ENCODE measurements at places on chromosomes 7 and 10.
A peak's percentile ranks its signal among the peaks of the same experiment; 100 is the strongest.

- DNase-seq, result no peak
Measured at GRCh38 chr10:87875929-87876571, 12.6 kb downstream of the PTEN start.

DNA sequence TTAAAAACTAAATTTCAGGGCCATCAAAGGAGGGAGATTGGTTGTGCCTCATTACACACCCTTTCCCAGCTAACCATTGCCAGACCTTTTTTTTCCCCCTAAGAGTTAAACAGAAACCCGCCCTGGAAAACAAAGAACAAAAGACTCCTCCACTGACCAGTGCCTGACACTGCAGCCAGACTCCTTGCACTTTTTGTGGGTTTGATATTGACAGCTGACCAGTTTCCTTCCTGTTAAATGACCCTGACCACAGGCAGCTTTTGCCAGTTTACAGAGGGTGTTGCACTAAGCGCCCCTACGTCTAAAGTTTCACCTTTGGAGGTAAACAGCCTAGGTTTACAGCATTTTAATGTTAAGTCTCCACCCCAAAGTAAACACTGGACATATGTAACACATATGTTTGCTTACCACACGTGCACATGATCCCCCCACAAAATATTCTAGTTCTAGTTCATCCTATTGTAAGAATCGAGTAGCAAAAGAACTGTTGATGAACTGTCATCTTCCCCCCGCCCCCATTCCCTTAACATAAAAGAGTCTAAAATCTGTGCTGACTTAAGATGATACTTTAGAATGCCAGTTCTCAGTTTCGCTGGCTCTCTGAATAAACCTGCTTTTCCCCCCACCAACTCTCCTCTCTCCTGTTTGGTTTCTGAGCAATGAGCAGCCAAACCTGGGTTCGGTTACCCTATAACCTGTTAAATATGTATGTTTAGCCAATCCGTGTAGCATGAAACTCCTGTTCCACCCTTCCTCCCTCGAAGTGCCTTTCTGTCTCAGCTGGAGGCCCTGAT lies 38.0 kb downstream of the FOXI2 start:
- no peak for DNase-seq

DNA sequence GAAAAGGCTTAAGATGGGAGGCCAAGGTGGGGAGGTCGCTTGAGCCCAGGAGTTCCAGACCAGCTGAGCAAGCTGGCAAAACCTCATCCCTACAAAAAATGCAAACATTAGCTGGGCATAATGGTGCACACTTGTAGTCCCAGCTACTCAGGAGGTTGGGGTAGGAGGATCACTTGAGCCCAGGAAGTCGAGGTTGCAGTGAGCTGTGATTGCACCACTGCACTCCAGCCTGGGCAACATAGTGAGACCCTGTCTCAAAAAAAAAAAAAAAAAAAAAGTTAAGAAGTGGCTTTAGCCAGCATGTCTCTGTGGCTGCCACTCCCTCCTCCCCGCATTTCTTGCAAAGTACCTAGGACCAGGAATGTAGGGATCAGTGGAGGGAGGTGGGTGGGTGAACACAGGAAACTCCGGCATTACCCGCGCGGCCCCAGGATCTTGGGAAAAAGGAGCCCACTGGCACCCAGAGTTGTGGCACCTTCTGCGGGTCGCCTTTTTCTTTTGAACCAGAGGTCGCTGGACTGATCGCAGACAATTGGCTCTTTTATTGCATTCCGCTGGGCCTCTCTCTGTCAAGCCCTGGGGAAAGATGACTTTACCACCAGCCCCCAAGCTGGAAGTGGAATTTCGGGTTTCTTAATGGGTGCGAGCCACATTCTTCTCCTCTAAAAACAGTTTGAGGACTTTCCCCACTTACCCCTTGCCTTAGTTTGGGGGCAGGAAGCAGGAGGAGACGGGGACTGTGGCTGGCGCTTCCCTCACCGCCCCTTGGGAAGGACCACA lies 3.5 kb downstream of the VGF start:
- no peak for DNase-seq

DNA sequence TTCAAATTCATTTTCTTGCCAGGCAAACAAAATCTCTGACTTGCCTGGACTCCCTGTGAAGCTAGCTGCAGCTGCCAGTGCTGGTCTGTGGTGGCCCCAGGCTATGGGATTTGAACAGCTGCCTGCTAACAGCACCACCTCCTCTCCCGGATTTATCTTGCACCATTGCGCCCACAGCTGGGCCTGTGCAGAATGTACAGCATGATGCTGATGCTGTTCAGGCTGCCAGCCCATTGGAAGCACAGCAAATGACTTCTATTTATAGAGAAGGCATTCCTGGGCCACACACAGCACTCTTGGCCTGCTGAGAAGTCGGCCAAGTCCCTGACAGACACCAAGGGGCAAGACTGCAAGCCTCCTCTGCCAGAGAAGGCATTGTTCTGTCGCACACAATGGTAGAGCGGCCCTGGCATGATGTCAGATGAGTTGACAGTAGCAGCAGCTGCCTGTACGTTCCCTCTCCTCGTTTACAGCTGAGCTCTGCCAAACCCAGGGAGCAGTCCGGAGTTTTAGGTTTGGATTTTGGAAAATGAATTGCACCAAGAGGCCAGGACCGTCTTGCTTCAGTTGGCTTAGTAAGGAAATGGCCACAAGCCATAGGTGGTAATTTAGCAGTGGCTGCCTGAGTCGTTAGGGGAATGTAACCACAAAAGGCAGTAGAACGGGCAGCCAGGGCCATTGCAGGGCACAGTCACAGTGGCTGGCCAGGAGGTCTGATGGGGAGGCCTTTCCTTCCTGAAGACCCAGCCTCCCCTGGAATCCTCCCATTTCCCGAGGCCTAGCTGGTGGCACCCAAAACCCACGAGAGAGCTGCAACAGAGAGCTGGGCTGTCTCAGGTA lies 38.5 kb downstream of the MTURN start:
- DNase-seq, result peak; percentile 73

DNA sequence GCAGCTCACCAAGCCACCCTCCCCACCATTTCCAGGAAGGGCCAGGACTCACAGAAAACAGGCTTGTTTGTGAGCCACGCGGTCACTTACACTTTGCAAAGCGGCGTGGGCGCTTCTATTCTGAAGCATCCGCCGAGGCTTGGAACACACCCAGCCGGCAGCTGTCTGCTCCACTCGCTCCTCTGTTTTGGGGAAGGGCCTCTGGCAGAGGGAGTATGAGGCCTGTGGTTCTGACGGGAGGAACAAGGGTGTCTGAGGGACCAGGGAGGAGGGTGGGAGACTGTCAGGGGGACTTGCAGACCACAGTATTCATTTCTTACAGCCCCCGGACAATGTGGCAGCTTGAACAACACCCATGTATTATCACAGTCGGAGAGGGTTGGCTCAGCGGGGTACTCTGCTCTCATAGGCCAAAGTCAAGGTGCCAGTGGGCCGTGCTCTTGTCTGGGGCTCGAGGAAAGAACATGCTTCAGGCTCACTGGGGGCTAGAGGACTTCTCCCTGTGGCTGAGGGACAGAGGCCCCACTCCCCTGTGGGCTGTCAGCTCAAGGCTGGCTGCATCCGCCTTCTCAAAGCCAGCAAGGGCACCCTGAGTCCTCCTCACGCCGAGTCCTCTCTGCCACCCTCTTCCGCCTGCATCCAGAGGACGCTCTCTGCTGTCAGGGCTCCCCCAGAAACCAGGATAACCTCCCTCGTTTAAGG lies 60.4 kb upstream of the FAM20C start:
- no peak for DNase-seq
